ENCODE measurements at places on chromosomes 12 and 14. TPM values are rescaled to one million over a fixed set of nuclear protein-coding genes. Genes with fewer than 3 reads are reported as not detected.

- H3K27ac ChIP-seq = no peak overlapping the region
- no peaks in the 10 kb centered on the region for H3K36me3 ChIP-seq
- peaks cover 2% of the 10 kb centered on the region for H3K27me3 ChIP-seq
- no peak overlapping the region for H3K4me3 ChIP-seq
- H3K4me1 ChIP-seq = no peaks in the 10 kb centered on the region
Measured at GRCh38 chr12:102745971-102746600, 171.0 kb downstream of the PAH start.

DNA sequence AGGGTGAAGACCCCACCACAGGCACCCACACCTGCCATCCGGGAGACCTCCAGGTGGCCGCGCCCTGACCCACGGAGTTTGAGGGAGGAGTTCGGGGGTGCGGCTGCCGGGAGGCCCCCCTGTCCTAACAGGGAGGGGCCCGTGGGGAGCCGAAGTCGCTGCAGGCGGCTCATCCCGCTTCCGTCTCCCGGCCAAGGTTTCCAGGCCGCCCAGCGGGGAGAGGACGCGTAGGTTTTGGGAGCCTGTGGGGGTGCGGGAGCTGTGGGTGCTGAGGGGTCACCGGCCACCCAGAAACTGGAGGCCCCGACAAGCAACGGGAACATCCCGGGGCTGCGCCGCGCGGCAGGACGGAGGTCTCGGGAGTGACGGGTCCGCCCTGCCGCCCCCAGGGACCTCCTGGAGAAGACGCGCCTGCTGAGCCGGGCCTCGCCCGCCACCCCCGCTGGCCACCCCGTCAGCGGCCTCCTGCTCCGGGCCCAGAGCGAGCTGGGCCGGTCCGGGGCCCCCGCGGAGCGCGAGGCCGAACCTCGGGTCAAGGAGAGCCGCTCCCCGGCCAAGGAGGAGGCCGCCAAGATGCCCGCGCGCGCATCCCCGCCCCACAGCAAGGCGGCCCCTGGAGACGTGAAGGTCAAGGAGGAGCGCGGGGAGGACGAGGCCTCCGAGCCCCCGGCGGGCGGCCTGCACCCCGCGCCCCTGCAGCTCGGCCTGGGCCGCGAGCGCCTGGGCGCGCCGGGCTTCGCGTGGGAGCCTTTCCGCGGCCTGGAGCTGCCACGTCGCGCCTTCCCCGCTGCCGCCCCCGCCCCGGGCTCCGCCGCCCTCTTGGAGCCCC lies 27.6 kb downstream of the LRCOL1 start:
- peaks cover 2% of the 10 kb centered on the region for H3K36me3 ChIP-seq
- no peak for DNase-seq
- no peak overlapping the region for H3K4me3 ChIP-seq
- H3K4me1 ChIP-seq = no peaks in the 10 kb centered on the region
- no peak overlapping the region for H3K27ac ChIP-seq

DNA sequence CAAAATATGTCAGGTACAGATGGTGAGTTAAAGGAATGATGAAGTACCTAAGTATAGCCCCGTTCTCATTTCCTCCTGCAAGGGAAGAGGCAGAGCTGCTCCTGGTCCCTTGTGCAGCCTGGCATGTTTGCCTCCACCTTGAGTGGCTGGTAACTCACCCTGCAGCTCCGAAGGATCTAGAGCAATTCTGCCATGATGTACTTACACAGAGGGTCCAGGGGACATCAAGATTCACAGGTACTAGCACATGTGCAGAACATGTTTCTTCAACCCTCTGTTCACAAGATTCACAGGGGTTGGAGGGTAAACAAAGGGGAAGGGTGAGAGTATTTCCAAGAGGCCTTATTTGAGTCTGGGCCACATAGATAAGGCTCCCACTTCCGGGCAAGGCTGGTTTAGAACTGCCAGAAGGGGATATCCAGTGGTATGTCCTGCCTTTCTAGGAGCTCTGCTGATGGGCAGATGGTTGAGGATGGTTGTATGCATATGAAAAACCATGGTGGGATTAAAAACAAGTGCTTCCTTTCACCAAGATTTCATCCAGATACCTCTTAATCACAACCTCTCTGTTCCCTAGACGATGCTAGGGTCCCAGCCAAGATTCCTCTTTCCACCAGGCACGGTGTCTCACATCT lies 7.7 kb downstream of the DCTN2 start:
- H3K4me1 ChIP-seq = peaks cover 14% of the 10 kb centered on the region
- no peaks in the 10 kb centered on the region for H3K27me3 ChIP-seq
- DNase-seq = no peak
- H3K27ac ChIP-seq = no peak overlapping the region

ACVRL1 gene
- total RNA-seq = not detected

- no peaks in the 10 kb centered on the region for H3K27me3 ChIP-seq
- no peak overlapping the region for H3K4me3 ChIP-seq
- H3K27ac ChIP-seq = no peak overlapping the region
- peak; percentile 16 for DNase-seq
- peaks cover 1% of the 10 kb centered on the region for H3K36me3 ChIP-seq
Measured at GRCh38 chr12:27142101-27142721, 59.8 kb upstream of the C12orf71 start.

FOXN4 gene
- total RNA-seq = not detected

DNA sequence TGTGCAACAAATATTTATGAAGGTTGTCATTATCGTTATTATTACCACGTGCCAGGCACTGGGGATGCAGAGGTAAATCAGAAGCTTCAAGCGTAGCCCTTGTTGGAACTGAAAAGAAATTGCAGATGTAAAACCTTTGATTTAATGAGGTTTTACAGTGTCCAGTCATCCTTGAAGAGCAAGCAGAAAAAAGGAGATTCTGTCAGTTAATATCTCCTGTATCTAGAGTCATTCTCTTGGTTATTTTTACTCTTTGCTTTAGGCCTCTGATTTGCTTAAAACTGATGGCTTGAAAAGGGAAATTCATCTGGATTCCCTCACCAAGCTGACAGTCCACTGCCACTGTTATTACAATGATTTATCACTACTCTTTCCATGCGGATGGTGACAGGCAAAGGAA lies 179.3 kb downstream of the GALC start:
- H3K27me3 ChIP-seq = no peaks in the 10 kb centered on the region
- no peaks in the 10 kb centered on the region for H3K36me3 ChIP-seq
- no peak overlapping the region for H3K4me3 ChIP-seq
- no peak overlapping the region for H3K27ac ChIP-seq

GRCh38 chr12:89704457-89704856 lies 4.2 kb downstream of the ATP2B1 start:
- H3K4me3 ChIP-seq = no peak overlapping the region
- no peak for DNase-seq
- no peak overlapping the region for H3K27ac ChIP-seq
- peaks cover 31% of the 10 kb centered on the region for H3K4me1 ChIP-seq
- peaks cover 6% of the 10 kb centered on the region for H3K27me3 ChIP-seq

TMEM120B gene
- total RNA-seq = 17.5 TPM

ACSM4 gene
- total RNA-seq = not detected

RNF41 gene
- 46.9 TPM for total RNA-seq

DPPA3 gene
- total RNA-seq = not detected

DNA sequence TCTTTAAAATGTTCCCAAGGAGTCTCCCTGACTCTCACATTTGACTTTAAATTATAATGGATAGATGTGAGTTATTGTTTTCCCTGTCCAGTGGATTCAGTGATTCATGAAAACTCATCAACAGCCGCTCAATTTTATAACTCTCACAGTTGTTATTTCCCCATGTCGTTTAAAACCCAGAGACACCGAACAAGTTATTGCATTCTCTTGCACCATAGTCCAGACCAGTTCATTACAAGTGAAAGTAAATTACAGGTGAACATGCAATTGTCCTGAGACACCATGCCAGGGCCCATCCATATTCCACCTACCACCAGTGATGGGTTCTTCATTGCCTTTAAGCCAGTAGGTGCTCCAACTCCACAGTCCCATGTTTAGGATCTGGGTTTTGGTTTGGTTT lies 85.7 kb upstream of the CMKLR1 start:
- DNase-seq = no peak
- H3K4me3 ChIP-seq = no peak overlapping the region
- no peaks in the 10 kb centered on the region for H3K27me3 ChIP-seq
- H3K36me3 ChIP-seq = no peaks in the 10 kb centered on the region

IFNG gene
- total RNA-seq = 2,121 TPM

GRCh38 chr12:57735198-57735855 lies 3.2 kb downstream of the AGAP2 start:
- DNase-seq = no peak
- H3K36me3 ChIP-seq = peaks cover 39% of the 10 kb centered on the region
- H3K4me1 ChIP-seq = peaks cover 11% of the 10 kb centered on the region
- no peaks in the 10 kb centered on the region for H3K27me3 ChIP-seq

SLCO1B3 gene
- total RNA-seq = not detected

DNA sequence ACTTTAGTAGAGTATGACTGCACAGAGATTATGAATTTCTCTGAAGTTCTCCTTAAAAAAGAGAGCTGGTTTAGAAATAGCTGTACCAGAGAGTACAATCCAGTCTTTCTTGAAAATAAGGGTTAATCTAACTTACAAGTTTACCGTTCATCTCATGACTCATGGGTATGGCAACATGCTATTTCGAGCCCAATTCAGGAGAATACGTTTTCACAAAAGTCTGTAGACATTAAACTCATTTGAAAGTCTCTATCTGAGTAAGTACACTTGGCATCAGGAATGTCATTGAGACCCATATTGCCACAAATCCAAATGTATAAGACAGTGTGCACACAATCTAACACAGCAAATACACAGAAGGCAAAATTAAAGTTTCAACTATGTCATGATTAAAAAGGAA lies 160.5 kb downstream of the PIK3C2G start:
- H3K4me1 ChIP-seq = no peaks in the 10 kb centered on the region
- no peaks in the 10 kb centered on the region for H3K27me3 ChIP-seq

DNA sequence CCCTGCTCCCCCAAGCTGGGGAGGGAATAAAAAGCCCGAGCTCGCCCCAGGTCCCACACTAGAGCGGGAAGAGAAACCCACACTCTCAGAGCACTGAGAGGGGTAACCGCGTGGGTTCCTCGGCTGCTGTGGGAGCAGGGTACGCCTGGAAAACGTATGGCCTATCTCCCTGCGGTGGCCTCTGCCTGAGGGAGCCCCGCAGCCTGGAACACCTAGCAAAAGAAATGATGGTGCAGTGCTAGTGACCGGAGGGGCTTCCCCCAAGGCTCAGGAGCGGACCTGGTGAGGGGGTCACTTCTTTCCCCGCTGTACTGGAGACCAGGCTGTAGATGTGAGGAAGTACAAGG lies 2.5 kb upstream of the OR4N2 start:
- no peak for DNase-seq
- H3K4me3 ChIP-seq = no peak overlapping the region
- H3K4me1 ChIP-seq = no peaks in the 10 kb centered on the region
- H3K27ac ChIP-seq = no peak overlapping the region
- H3K36me3 ChIP-seq = no peaks in the 10 kb centered on the region

GRCh38 chr12:121295746-121296617 lies 527 bp downstream of the CAMKK2 start:
- H3K4me3 ChIP-seq = peak overlapping the region; percentile 94
- H3K36me3 ChIP-seq = peaks cover 10% of the 10 kb centered on the region
- no peak for DNase-seq
- peaks cover 35% of the 10 kb centered on the region for H3K4me1 ChIP-seq
- peak overlapping the region; percentile 84 for H3K27ac ChIP-seq
- no peaks in the 10 kb centered on the region for H3K27me3 ChIP-seq
